Left colon (tissue), 2 donors: ENCODE measurements at places on chromosomes 16 and 17. TPM values are rescaled to one million over a fixed set of nuclear protein-coding genes. Genes with fewer than 3 reads are reported as not detected.

ADAD2 gene
- total RNA-seq: 0.14 TPM

LGALS9B gene
- 46.2 TPM for total RNA-seq

GRCh38 chr17:41678907-41679739 lies 9.6 kb upstream of the EIF1 start:
- DNase-seq: no peak

ZG16 gene
- total RNA-seq: 1,315 TPM

DNA sequence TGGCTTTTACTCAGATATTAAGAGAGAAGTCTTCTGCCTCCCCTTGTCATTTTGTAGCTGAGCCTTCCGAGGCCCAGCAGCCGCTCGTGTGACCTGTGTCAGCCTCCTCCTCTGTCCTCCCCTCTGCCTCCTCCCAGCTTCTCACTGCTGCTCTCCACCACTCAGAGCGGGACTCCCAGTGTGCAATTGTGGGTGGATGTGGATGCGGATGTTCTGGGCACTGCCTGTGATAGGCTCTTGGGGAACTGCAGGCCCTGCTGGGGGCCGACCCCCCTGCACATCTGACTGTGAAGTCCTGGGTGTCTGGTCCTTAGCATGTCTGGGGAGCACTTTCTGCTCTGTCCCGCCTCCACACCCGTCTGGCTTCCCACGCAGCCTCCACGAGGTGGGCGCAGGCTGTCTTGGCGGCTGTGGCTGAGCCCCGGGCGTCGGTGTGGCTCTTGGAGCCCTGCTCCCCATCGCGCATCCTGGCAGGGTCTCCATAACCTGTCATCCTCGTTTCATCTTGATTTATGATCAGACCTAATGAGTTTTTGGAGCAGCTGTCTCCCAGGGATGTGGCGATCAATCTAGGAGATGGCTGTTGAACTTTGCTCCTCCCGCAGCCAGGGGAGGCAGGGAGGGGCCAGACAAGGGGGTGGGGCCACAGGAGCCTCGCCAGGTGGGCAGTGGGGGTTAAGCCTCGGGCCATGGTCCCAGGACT lies 28.1 kb downstream of the GRIN2C start:
- DNase-seq: no peak

DNA sequence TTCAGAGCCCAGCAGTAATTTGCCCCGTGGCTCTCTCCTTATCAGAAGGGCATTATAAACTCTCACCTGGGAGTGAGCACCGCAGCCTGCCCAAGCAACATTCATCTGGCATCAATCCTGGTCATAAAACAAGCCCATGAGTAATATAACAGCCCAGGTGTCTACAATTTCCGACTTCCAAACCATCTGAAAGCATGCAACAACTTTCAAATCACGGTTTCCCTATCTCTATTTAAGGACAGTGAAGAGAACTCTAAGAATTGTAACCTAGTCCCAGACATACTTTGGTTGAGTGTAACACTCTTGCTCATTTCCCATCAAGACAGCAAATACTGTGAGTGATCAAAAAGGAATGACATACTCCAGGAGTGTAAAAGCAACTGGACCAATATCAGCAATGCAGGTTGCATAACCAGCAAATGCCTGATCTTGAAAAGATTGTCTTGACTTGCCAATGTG lies 487.4 kb upstream of the SOX9 start:
- peak; percentile 84 for DNase-seq

- peak; percentile 7 for DNase-seq
Observed at GRCh38 chr17:13601322-13601775, 380 bp downstream of the HS3ST3A1 start.
